AG08396 (cell line): ENCODE measurements at places on chromosomes 16 and 17.
A peak's percentile ranks its signal among the peaks of the same experiment; 100 is the strongest.

GRCh38 chr17:72677108-72677507, 415.4 kb downstream of the SLC39A11 start:
- no peak for DNase-seq

DNA sequence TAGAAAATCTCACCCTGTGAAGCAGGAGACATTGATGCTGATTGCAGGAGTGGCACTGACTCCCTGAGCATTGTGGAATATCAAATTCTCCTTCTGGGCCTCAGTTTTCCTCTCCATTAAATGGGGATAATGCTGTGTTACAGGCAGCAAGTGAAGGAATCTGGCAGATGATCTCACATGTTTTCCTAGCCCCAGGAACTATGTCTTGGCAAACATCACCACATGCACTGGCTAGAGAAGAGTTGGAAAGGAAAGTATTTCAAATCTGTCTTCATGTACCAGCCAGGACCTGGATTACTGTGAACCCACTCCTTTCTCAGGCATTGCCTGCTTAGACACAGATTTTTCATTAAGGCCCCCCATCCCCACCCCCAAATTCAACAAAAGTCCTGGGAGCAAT, 13.6 kb upstream of the CCL8 start:
- no peak for DNase-seq

- DNase-seq, result no peak
Observed at GRCh38 chr17:7046127-7046724, 2.3 kb upstream of the SLC16A11 start.

DNA sequence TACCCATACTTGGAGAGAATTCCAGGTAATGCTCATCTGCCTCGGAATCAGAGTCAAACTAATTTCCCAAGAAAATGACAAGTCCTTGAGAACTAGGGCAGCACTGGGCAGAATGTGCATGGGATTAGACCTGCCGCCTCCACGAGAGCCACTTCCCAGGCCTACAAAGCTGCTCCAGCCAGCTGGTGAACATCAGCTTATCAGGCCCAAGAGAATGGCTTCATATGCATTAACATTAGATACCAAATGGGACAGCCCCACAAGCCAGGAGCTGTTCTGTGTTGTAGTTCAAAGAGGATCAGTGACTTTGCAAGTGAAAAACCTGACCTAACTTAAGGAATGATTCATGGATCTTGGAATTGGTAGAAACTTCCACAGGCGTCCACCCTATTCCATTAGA, 203.3 kb downstream of the CYLD start:
- no peak for DNase-seq

GRCh38 chr17:77054936-77055335, 85.8 kb upstream of the SEC14L1 start:
- DNase-seq, result no peak

DNA sequence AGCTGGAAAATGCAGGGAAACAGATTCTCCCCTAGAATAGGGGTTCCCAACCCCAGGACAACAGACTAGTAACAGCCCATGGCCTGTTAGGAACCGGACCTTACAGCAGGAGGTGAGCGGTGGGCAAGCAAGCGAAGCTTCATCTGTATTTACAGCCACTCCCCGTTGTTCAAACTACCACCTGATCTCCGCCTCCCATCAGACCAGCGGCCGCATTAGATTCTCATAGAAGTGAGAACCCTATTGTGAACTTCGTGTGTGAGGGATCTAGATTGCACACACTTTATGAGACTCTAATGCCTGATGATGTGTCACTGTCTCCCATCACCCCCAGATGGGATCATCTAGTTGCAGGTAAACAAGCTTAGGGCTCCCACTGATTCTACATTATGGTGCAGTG, 3.5 kb downstream of the CD300LB start:
- DNase-seq, result no peak

- peak; percentile 73 for DNase-seq
Observed at GRCh38 chr16:12097523-12098428, 121.2 kb downstream of the SNX29 start.

- no peak for DNase-seq
Observed at GRCh38 chr17:55794725-55795482, 44.1 kb downstream of the PCTP start.

- no peak for DNase-seq
Observed at GRCh38 chr16:3640632-3641501, 13.6 kb upstream of the DNASE1 start.

DNA sequence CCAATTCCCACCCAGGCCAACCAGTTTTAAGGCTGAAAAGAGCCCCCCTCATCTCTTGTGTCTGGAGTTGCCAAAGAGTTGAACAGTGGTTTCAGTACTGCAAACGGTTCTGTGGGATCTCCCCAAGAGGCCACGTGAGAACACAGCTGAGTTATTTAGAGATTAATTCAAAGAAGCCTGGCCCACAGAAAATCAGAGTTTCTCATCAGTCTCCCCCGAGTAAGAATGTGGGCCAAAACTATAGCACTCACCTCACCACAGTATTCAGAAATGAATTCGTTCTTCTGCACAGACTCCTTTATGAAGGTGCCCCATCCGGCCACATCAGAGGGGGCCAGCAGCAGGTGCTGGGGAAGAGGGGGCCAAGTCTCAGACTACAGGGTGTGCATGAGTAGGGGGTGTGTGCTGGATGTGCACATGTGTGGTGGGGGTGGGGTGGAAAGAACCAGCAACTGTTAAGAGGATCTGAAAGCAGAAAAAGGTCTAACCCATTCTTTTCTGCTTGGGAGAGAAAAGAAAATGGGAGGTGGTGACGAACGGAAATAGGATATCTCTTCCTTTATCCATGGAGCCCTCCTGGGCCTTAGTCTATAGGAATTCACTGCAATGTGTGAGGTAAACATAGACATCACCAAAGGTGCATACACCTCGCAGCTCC, 22.6 kb downstream of the CNTNAP1 start:
- DNase-seq, result no peak

DNA sequence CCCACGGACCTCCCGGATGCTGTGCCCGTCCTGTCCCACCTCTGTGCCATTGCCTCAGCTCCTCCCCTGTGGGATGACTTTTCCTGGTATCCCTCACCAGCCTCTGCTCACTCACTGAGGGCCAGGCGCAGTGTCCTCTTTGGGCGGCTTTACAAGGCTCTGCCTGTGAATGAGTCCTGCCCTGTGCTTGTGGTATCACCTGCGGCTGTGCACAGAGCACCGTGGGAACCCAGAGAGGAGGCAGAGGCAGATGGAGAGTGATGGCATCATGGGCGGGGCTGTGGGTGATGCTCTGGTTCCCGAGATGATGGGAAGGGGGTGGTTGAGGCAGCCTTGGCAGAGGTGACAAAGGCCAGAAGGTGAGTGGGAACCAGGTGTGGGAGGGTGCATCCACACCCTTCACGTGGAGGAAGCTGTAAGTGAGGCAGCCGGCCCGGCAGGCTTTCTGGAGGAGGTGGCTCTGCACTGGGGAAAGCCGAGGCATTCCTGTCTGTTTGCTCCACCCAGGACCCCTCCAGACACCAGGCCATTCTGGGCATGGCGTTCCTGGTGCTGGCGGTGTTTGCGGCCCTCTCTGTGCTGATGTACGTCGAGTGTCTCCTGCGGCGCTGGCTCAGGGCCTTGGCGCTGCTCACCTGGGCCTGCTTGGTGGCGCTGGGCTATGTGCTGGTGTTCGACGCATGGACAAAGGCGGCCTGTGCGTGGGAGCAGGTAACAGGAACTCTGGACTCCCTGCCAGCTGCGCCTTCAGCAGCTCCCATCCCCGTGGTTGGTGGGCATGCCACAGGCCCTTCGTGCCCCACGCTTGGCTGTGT, 23.8 kb downstream of the ADCY7 start:
- DNase-seq, result no peak

GRCh38 chr16:74679983-74680382, 13.3 kb upstream of the RFWD3 start:
- DNase-seq, result no peak

DNA sequence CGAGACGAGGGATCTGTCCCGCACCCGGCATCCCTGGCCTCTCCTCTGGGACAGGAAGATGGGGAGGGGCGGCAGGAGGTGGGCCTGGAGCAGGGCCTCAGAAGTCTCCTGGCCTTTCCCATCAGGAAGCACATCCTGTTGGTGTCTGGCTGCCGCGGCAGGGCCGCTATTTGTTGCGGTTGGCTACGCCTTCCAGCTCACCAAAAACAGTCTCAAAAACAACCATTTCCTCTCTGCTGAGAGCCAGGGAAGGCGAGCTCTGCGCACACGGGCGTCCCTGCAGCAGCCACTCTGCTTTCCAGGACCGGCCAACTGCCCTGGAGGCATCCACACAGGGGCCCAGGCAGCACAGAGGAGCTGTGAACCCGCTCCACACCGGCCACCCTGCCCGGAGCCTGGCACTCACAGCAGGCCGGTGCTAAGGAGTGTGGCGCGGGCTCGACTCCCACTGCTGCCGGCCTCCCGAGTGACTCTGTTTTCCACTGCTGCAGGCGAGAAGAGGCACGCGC, at the start of gene TMEM204:
TSS of gene TMEM204 (plus strand) at position 224 of the 509 bp plus-strand sequence. CDS start 610 bp downstream, outside the sequence.
- DNase-seq, result peak; percentile 83

DNA sequence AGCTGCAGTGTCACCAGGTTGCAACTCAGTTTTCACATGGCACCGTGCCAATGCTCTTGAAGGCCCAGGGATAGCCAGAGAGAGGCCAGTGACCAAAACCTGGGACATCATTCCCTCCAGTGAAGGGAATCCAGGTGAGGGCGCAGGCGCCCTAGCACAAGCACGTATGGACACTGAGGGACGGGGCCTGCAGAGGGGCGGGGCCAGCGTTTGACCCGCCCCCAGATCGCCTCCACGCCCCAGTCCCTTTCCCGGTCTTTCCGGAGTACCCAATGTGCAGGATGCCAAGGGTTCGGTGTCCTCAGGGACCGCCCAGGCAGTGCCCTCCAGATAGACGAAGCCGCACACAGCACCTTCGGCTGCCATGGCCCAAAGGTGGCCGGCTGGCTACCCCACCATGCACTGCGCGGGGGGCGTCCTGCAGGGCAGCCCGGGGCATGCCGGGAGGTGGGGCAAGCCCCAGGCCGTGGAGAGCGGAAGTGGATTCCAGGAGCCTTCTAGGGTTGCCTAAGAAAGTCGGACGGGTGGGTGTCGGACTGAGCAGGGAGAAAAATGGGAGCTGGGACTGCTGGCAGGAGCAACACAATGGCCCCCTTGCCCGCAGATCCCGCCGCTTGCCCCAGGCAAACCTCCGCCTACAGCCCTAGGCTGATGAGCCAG, 4.6 kb downstream of the SLC12A4 start:
- DNase-seq, result no peak

GRCh38 chr17:49390548-49391324, 23.9 kb downstream of the PHB1 start:
- DNase-seq, result no peak

GRCh38 chr17:76586741-76587487, 1.3 kb upstream of the ST6GALNAC2 start:
- no peak for DNase-seq

GRCh38 chr16:72024862-72025382, 16.4 kb downstream of the DHODH start:
- DNase-seq, result no peak

- DNase-seq, result peak; percentile 92
Observed at GRCh38 chr17:7329997-7330637, 982 bp upstream of the NEURL4 start.

DNA sequence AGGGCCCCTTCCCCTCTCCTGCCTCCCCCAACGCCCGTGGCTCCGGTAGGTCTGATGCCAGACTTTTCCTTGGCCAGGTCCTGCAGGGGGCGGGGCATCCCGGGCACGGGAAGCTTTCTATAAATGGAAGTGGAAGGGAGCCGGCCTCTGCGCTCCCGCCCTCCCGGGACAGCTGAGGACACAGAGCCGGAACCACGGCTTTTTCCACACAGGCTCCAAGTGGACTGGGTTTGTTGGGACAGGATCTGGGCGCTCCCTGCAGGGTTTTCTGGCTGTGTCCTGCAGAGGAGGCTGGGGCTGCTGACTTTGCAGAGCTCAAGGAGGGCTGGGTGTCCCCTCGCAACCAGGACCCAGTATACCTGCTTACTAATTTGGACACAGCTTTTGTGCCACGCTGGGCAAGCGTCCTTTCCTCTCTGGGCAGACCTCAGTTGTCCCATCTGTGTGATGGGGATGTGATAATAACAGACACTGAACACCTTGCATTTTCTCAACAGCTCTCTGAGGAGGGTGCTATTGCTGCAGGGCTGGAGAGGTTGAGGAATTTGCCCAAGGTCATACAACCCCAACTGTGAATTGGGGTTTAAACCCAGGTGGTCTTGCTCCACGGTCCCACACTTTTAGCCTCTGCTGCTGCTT, 1.8 kb downstream of the TNS4 start:
- peak; percentile 76 for DNase-seq

DNA sequence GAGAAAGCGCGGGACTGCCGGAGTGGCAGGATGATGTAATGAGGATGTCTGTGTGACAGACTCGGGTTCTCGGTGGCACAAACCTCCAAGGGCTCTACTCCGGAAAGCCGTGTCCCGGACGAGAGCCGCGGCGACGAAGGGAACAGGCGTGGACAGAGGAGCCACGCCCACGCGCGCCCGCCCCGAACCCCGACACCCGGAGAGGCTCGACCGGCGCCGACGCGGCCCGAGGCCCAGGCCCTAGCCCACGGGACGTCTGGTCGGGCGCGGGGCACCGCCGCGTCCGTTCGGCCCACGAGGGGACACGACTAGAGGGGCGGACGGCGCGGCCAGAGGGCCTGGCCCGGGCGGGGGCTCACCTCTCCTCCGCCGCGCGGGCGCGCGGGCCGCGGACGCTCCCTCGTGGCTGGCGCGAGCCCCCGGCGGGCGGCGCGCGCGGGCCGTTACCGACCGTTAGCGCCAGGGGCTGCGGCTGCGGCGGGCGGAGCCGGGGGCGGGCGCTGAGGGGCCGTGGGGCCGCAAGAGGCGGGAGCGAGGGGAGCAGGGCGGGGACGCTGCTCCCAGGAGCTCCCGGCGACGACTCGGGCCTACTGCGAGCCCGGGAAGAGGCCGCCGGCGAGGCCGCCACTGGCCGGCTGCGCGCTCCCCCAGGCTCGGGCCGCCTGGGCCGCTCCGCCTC, 2.1 kb upstream of the IRX5 start:
- DNase-seq, result no peak

DNA sequence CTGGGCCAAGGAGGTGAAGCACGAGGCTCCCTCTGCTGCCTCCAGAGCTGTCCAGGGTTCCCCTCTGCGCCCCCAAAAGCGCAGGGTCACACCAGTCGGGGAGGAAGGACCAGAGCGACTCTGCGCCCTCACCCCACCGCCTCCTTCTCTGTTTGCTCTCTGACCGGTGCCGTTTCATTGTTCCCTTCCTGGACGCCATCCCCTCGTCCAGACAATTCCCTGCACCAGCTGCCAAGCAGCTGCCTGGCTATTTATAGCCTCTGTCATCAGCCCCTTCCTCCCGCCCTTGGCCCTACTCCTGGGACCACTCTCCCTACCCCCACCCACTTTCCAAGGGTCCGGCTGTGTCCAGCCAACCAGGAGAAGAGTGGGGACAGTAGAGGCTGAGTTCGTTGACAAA, 68.8 kb upstream of the CREBBP start:
- DNase-seq, result no peak

DNA sequence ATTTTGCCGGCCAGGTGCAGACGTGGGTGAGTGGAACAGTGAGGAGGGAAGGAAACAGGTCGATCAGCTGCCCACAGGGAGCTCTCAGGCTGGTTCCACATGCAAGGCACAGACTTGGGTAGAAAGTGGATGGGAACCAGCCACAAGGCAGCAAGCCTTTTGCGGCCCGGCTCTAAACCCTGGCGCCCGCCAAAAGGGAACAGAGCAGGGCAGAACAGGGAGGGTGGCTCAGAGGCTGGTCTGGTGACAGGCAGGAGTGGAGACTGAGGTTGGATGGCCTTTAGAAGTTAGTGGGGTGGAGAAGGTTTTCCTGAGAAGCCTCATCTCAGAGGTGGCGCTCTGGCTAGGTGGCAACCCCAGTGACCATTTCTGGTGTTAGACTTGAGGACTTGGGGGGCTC, 10.4 kb downstream of the LLGL2 start:
- DNase-seq, result no peak

- no peak for DNase-seq
Observed at GRCh38 chr16:11990702-11991390, 14.3 kb downstream of the SNX29 start.

- DNase-seq, result no peak
Observed at GRCh38 chr17:2361010-2361760, 23.9 kb downstream of the SGSM2 start.
